ENCODE measurements at places on chromosomes 11 and 22.

DNA sequence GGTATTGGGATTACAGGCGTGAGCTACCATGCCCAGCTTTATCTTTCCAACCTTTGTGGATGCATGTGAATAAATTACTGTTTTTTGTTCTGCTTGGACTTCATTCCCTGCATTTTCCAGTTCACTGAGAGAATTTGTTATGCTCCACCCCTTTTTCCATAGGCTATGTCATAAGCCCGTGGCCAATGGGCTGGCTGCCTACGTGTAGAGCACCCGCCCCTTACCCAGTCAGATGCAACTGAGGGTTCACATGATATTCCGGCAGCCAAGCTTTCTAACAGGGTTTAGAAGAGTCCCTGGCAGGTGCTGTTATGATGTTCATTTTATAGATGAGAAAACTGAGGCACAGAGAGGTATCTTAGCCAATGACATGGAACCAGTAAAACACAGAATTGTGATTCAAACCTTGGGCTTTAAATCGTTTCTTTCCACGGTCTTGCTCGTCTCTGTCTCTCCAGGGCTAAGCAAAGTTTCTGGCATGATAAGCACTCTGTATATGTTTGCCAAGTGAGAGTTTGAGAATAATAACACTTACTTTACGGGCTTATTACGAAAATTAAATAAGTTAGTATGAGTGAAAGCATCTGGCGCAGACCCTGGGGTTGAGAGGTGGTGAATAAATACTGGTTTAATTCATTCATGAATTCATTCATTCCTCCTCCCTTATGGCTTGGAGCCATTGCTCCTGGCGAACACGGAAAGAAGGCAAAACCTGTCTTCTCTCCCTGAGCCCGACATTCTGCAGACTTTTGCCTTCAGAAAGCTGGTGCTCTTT, 42.4 kb upstream of the RASD2 start:
- DNase-seq = no peak

DNA sequence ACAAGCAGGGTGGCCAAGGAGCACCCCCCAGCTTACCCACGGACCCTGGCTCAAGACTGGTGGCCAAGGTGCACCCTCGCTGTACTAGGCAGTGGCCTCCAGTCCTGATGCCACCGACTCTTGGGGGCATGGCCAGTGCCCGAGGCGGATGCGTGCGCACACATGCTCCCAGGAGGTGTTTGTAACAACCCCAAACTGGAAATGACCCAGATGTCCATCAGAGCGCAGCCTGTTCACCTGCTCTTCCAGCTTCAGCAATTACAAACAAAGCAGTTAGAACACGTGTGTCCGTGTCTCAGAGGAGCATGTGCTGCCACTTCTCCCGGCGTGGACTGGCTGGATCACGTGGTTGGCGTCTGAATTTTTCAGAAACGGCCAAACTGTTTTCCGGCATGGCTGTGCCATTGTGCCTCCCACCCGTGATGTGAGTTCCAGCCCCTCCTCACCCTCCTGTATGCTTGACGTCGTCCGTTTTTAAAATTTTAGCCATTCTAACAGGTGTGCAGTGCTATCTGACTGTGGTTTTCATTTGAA, 7.1 kb upstream of the MUC6 start:
- no peak for DNase-seq

DNA sequence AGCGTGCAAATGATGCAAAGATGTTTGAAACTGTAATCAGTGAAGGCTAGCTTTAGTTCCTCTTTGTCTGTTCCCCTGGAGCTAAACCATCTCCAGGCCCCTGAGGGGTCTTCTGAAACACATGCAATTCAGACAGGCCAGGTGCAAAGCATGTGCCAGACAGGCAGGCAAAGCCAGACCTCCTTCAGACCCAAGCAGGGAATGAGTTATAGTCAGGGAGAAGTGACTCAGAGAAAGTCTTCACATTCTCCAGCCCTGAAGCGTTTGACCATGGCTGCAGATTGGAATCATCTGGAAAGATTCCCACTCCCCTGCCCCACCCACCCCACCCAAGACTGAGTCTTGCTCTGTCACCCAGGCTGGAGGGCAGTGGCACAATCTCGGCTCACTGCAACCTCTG, 187.0 kb upstream of the ISX start:
- DNase-seq = no peak

- no peak for DNase-seq
Measured at GRCh38 chr22:42931421-42932196, 74.5 kb upstream of the ARFGAP3 start.

GRCh38 chr11:57514538-57515331, 767 bp downstream of the SLC43A1 start:
- no peak for DNase-seq

DNA sequence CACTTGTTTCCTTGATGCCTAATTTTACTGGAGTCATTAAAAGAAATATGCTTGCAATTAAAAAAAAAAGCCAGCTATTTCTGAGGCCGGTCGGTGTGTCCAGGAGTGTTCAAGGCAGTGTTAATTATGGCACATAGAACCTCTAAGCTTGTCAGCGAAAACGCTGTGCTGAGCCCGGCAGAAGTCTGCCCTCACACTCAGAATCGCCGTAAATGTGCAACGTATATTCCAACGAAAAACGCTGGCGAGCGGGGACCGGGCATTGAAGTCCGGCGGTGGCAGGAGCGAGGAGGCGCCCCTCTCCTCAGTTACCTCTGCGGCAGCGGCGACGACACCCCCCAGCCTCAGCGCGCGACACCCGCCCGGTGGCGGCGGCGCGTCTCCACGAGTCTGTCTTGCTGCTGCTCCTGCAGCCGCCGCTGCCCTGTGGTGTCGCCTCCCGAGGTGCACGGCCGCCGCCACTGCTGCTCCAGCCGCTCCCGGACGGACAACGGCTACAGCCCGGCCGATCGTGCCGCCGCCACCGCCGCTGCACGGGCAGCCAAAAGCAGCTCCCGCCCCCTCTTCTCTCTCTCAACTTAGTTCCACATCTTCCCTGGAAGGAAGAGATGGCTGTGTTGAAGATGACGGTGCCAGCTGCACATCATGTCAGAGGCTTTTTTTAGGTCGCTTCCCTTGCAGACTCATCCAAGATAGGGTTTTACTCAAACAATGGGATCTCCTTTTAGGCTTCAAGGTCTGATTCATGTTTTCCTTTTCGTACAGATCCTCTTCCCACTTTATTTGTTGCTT, 56.0 kb downstream of the JAM3 start:
- no peak for DNase-seq

GRCh38 chr11:120001178-120002090, 136.5 kb downstream of the TRIM29 start:
- DNase-seq = peak; percentile 13

DNA sequence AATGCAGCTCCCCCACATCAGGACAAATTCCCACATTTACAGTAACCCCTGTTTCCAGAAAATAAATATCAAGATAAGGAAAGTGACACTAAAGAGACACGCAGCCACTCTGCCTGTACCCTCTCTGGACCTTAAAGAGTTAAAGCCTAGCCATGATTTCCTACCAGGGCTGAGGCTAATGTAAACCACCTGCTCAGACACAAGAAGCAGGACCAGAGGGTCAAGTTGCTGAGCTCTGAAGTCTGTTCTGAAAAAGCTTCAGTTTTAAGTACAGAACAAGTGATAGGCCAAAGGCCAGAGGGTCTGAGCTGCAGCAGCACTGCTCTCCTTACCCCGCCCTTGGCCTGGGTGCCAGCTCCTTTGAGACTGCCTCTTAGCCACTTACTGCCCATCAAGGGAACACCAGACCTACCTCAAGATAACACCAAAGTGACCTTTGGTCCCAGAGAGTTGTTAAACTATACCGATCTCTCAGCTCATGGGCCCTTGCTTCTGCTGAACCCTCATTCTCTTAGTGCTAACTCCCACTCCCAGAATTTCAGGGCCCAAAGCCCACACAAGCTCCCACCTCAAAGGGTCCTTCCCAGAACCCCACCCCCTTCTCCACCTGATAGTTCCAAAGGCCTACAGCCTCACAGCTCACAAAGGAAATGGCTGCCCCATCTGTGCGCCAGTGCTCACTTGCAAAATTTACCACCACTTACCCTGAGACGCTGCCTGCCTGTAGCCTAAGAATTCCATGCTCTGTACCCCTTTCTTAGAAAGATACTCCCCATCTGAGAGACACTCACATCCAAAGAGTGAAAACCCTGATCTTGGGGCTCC, 40.5 kb downstream of the IL18BP start:
- peak; percentile 60 for DNase-seq

DNA sequence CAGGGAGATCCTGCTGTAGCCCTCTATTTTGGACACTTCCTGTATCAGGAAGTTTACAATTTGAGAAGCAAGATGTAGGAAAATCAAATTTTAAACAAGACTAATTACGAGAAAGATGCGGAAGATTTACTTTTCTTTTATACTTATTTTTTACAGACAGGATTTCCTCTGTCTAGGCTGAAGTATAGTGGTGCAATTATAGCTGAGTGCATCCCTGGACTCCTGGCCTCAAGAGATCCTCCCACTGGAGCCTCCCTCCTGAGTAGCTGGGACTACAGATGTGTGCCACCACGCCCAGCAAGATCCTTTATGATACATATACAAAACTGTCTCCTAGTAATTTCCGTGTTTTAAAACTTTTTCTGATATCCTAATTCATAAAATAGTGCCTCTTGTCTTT, 17.2 kb upstream of the CARD18 start:
- no peak for DNase-seq

GRCh38 chr11:68775951-68776388, 24.6 kb upstream of the TESMIN start:
- no peak for DNase-seq

DNA sequence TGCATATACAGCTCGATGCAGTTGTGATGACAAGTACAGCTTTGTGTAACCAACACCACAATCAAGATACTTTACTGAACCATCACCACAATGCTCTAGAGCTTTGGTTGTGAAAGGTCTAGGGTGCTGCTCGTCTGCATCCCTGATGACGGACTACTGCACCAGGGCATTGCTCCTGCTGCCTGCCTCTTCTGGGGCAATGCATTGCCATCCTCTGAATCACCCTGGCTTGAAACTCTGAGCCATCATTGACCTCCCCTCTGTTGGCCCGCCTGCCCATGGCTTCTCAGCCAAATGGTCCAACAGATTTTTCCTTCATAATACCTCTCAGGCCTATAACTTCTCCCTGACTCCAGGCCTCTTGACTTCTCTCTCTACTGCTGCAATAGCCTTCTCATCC, 77.4 kb upstream of the CSNK2A3 start:
- no peak for DNase-seq

DNA sequence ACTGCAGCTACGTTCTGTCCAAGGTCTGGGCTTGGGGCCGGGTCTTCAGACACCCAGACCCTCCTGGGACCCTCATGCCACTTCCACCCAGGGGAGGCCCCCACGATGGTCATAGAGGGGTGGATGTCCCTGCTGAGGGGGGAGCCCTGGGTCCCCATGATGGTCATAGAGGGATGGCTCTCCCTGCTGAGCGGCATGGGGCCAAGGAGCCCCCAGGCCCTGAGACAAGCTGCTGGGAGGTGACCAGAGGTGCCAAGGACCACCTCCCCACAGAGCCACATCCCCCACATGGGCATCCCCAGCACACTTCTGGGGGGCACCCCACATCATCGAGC, 7.2 kb downstream of the MUC5B start:
- DNase-seq = no peak

- DNase-seq = no peak
Measured at GRCh38 chr11:128732471-128733277, 38.8 kb downstream of the FLI1 start.

- DNase-seq = peak; percentile 21
Measured at GRCh38 chr11:100830274-100830673, 143.2 kb downstream of the ARHGAP42 start.

- DNase-seq = no peak
Measured at GRCh38 chr22:31954535-31955523, 10.5 kb downstream of the YWHAH start.

DNA sequence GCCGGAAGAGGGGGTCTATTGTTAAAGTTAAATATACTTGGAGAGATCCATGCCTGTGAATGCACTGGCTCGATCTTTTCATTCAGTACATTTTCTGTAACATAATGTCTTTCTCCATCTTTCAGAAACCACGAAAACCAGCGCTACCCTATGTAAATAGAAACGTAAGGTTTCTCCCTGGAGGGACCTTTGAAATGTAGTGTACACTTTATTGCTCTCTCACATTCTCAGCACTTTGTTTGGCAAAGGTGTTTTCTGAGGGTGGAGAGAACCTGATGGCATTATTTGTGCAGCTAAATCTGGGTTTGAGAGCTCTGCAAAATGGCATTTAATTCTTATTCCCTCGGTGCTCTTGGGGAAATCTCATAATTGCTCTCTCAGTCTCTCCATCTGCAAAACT, 468.4 kb downstream of the NELL1 start:
- DNase-seq = no peak

- DNase-seq = no peak
Measured at GRCh38 chr22:43241699-43242386, 54.9 kb upstream of the TTLL12 start.

- no peak for DNase-seq
Measured at GRCh38 chr11:130416906-130417305, 11.5 kb downstream of the ADAMTS8 start.

DNA sequence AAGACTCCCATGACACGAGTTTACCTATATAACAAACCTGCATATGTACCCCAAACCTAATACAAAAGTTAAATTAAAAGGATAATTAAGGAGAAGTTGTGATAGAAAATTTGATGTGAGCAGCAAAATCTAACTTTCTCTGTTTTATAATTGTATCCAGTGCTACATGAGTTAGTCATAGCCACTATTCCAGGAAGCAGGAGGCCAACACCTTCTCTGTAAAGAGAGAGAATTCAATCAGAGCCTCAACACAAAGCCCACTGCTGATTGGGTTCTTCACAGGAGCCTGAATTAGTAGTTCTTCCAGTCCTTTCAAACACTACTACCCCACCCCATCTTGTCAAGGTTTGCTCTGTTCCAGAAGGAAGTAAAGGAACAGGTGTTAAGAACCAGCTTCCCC, 84.2 kb downstream of the BLID start:
- no peak for DNase-seq

- no peak for DNase-seq
Measured at GRCh38 chr11:11313902-11314692, 39.0 kb downstream of the CSNK2A3 start.

GRCh38 chr11:122692444-122692843, 36.9 kb downstream of the UBASH3B start:
- no peak for DNase-seq

- DNase-seq = peak; percentile 73
Measured at GRCh38 chr11:64251016-64251752, at the start of gene PLCB3. TSS of gene PLCB3 (plus strand) at chr11:64251530. CDS start at chr11:64251650, 120 bp downstream.

GRCh38 chr22:19984851-19985811, 31.5 kb downstream of the ARVCF start:
- no peak for DNase-seq

GRCh38 chr22:49967706-49968208, 7.2 kb downstream of the PIM3 start:
- DNase-seq = no peak

DNA sequence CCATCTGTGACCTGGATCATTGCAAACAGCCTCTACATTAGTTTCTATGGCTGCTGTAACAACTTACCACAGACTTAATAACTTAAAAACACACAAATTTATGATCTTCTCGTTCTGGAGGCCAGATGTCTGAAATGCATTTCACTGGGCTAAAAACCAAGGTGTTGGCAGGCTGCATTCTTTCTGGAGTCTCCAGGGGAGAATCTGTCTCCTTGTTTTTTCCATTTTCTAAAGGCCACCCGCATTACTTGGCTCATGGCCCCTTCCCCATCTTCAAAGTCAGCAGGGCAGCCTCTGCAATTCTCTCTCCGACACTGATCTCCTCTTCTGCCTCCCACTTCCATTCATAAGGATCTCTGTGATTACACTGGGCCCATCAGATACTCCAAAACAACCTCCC, 11.6 kb downstream of the SCGB1A1 start:
- DNase-seq = no peak

Data from DMS79 treated with DMSO at 0.1 percent for 48 hours (cell line).